ENCODE measurements at places on chromosomes 6 and 20.

- no peak for ATAC-seq
Observed at GRCh38 chr20:32912688-32913087, 54.0 kb downstream of the EFCAB8 start.

GRCh38 chr6:56649053-56649769 is 6.5 kb upstream of the DST start:
- peak; percentile 9 for ATAC-seq

DNA sequence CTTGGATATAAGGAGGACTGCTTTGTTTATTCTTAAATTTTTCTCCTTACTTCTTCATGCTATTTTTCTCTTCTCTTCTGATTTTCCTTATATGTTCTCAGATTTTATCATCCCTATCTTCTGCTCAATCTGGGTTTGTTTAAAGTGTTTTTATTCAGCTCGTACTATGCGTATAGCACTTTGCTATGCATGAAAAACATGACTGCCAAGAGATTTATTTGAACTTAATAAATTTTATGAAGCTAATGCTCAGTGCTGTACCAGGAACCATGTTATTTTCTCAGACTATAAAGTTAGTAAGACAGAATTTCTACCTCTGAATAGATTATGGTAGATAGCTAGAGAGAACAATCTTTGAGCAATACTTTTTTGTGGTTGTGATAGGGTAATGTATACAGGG is 305.9 kb downstream of the LAMA2 start:
- no peak for ATAC-seq

- no peak for ATAC-seq
Observed at GRCh38 chr20:32226391-32226790, 18.7 kb downstream of the POFUT1 start.

- ATAC-seq: no peak
Observed at GRCh38 chr20:52402950-52403349, 211.4 kb upstream of the ZFP64 start.

GRCh38 chr6:84549917-84550316 is 214.5 kb downstream of the TBX18 start:
- peak; percentile 31 for ATAC-seq

GRCh38 chr6:170305805-170306323 is 694 bp upstream of the FAM120B start:
- ATAC-seq: peak; percentile 11

- no peak for ATAC-seq
Observed at GRCh38 chr20:12241065-12241464, 323.4 kb downstream of the BTBD3 start.

- ATAC-seq: peak; percentile 41
Observed at GRCh38 chr6:36678488-36679042, at the start of gene CDKN1A. Gene CDKN1A (plus strand): TSS chr6:36678714. CDS start chr6:36684102, 5,388 bp downstream.

DNA sequence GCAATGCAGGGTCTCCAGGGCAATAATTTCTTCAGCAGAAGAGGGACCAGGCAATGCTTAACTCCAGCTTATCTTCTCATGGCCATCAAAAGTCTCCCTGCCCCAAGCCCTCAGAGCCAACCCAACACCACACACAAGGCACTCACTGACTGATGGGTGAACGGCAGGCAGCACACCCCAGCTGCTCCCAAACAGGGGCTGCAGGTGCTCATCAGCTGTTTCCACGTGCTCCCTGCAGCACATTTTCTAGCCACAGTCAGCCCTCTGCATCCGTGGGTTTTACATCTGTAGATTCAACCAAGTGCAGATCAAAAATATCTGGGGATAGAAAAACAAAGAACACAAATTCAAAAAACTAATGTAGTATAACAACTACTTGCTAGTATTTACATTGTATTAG is 4.0 kb upstream of the GABRR1 start:
- no peak for ATAC-seq

DNA sequence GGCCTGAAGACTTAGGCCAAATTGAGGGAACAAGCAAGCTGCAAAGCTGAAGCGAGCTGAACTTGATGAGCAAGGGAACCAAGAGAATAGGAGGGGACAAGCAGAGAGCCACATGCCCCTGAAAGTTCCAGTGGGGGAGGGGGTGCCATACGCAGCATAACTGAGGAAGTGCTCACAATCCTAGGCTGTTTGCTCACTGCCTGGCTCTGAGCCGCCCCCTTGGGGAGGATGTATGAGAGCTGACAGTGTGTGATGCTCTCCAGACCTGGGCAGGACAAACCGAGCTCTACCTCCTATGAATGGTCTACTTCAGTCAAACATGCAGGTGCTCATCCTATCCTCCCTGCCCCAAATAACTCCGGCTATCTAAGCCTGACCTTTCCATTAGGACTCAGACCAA is 52.1 kb downstream of the FAXC start:
- no peak for ATAC-seq

GRCh38 chr6:133099573-133099972 is 141.6 kb upstream of the EYA4 start:
- peak; percentile 40 for ATAC-seq

DNA sequence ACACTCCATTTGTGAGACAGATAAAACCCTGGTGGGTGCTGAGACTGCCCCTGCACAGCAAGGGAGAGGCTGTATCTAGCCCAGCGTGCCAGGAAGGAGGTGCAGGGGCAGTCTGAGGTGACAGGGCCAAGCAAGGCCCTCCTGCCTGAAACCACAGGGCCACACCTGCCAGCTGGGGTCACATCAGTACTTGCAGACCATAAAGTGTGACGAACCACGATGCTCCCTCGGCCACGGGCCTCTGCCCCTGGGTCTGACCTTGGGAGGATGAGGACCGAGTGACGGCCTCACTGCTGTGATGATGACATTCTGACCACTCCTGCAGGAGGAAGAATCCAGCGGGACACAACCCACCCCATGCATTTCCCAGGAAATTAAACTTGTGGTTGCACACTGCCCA is 75.1 kb downstream of the NINL start:
- no peak for ATAC-seq

GRCh38 chr20:52823303-52823702 is 148.9 kb upstream of the TSHZ2 start:
- no peak for ATAC-seq

- no peak for ATAC-seq
Observed at GRCh38 chr20:45432294-45432693, 16.4 kb downstream of the PIGT start.

DNA sequence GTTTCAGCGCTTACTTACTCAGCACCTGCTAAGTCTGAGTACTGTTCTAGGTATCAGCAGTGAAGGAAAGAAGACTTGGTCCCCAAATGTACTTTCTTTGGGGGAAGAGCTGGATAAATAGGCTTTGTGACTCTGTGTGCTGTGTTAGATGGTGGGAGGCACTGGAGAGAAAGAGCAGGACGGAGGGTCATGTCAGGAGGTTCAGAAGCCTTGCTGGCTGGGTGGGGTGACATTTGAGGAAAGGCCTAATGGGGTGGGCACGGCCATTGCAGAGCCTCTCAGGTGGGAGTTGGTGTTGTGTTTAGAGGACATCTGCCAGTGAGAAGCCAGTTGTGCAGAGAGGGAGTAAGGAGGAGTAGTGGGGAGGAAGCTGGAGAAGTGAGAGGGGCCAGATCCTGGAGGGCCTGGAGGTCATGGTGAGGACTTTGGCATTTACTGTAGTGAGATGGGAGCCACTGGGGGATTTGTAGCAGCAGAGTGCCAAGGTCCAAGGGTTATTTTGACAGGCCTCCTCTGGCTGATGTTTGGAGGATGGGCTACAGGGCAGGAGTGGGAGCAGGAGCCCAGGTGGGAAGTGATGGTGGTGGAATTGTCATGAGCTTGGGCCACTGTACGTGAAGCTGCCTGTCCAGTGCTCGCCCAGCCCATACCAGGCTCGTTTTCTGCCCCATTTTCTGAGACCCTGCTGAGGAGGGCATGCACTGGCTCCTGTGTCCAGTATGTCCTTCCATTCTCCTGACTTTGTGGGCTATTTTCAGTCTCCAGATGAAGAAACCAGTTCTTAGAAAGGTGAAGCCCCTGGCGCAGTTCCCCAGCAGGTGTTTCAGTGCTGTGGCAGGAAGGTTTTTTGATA is 886 bp downstream of the SDCBP2 start:
- ATAC-seq: no peak

GRCh38 chr6:12232339-12232738 is 57.8 kb upstream of the EDN1 start:
- no peak for ATAC-seq

DNA sequence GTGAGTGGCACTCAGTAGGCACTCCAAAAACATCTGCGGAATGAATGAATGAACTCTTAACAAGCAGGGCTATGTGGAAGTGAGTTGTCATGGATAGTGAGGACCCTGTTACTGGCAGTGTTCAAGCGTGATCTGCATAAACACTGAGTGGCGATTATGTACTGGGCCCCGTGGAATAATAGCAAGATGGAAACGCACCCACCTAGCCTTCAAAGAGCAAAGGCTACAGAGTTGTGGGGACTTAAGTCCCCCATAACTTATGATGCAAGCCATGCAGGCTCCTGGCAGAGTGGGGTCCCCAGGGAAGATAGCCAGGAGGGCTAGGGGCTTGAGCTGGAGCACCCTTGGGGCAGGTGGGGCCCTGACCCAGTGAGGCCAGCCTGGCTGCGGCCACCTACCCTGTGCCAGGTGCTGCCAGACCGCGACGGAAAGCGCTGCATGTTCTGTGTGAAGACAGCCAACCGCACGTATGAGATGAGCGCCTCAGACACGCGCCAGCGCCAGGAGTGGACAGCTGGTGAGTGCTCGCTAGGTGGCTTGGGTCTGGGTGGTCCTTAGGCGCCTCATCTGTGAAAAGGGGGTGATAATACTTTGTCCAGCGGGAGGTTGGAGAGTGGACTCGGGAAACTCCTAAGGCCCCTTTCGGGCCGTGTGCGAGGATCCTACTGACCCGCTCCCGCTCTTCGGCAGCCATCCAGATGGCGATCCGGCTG is 20.0 kb downstream of the DEF6 start:
- peak; percentile 53 for ATAC-seq

GRCh38 chr20:4459081-4459480 is 262.6 kb upstream of the PRND start:
- no peak for ATAC-seq

GRCh38 chr20:2747676-2748235 is 52.7 kb downstream of the CPXM1 start:
- no peak for ATAC-seq

DNA sequence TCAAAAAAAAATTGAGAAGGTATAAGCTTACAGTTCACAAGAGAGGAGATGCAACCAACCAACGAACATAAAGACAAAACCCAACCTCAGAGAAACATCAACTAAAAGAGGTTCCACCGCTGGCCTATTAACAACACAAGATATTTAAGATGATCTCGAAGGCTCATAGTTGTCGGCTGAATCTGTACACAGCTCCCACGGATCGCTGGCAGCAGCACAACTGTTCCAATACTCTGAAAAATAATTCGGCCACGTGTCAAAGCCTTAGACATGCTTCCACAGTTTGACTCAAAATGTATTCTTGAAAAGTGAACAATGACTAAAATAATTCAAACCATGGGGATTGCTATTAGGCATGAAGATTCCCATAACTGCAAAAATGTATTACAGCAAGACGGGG is 13.7 kb downstream of the EXOC2 start:
- no peak for ATAC-seq

DNA sequence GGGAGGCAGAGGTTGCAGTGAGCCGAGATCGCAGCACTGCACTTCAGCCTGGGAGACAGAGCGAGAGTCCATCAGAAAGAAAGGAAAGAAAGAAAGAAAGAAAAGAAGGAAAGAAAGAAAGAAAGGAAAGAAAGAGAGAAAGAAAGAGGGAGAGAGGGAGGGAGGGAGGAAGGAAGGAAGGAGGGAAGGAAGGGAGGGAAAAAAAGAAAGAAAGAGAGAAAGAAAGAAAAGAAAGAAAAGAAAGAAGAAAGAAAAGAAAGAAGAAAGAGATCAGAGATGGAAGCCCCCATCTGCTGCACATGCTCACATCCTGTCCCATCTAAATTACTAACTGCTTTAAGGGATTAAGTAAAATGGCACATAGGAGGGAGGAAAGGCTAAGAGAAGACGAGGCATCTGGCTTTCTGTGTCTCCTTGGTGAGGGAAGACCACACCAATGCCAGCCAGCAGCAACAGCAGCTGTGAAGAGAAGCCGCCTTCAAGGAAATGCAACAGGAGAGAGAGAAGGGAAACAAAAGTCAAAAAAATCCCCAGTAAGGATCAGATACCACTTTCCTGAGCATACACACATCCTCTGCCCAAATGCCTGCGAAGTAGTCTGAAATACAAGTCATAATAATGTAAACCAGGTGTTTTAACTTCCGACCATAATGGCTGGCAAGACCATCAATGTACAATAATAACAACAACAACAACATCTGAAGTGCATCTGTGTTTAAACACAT is 300.2 kb upstream of the JARID2 start:
- no peak for ATAC-seq

DNA sequence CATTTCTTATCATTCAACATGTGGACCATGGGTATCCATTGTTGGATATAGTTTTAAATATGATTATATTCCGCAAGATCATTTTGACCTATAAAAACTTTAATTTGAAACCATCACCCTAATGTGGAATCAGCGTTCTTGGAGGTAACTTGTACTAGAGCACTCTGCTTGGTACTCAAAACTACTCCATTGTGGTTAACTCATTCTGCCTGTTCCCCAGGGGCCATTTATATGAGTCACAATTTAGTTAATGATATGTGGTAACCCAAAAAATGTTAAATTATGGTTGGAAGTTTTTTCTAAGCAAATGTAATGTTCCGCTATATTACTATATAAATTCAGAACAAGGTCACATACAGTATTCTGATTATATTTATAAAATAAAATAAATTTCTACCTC is 109.3 kb downstream of the TRDN start:
- no peak for ATAC-seq

- ATAC-seq: peak; percentile 100
Observed at GRCh38 chr6:8556370-8557013, 121.1 kb upstream of the SLC35B3 start.

Measured in motor neuron (in vitro differentiated cells).